HTR-8/SVneo (cell line): ENCODE measurements at places on chromosomes 2 and 18.

DNA sequence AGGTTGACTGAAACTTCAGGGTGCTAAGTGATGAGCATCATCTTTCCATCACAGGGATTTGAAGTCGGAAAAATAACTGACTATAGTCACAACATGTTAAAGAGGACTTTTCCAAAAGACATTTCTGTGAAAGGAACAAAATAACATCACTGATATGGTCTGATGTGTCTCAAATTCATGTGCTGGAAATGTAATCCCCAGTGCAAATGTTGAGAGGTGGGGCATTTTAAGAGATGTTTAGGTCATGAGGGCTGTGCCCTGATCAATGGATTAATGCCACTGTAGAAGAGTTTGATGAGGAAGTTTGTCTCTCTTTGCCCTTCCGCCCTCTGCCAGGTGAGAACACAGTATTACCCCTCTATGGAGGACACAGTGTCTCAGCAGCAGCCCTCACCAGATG is 95.9 kb downstream of the INO80D start:
- DNase-seq = no peak

DNA sequence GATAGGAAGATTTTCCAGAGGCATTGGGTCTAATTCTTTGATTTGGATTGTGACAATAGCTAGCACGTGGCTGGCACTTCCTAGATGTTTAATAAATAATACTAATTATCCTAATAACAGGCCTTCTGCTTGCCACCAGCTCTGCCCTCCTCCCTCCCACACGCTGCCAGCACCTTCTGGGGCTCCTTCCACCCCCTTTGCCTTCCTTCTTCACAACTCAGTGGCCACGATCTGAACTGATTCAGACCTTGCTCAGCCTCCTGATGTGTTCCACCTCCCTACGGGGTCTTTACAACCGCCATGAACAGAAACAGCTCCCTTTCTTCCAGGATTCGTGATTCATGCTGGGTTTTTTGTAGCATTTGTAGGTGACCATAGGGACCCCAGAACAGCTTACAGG is 310.3 kb upstream of the HS6ST1 start:
- DNase-seq = no peak

DNA sequence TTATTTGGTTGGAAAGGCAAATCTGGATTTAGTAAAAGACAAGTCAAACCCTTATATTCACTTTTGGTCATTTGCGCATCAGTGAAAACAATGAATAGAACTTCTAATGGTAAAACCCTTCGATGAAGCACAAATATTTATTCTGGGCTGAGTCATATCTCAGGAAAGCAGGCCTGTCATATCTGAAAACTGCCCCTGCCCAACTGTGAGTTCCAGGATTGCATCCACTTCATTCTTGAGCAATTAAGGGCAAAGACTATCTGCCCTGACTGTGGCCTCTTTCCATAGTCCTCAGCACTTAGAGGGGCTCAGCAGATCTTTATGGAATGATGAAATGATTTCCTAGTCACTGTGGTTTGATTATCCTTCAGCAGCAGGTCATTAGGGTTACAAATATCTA is 795.2 kb upstream of the ID2 start:
- DNase-seq = no peak

DNA sequence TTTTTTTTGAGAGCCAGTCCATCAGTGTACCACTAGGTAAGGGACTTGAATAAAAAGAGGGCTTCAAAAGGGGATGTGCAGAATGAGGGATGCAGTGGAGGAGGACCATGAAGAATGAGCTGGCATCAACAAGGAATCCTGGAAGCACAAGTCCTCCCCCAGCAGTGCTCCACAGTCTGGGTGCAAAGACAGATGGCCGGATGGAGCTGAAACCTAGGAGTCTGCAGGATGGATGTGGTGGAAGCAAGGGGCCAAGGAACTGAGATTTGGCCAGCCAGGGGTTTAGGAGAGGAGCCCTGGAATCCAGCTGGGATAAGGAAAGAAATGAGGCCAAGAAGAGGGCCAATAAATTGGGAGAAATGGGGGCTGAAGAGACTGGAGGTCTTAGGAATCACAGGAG is 51.8 kb upstream of the RAB6C start:
- no peak for DNase-seq

- no peak for DNase-seq
Observed at GRCh38 chr2:204888222-204888621, 342.9 kb downstream of the PARD3B start.
